CD4-positive, alpha-beta T cell treated with Interleukin-4 for 1 hour (primary cell): ENCODE measurements at places on chromosomes 2 and 18.

GRCh38 chr18:31579375-31579774, 12.3 kb upstream of the TTR start:
- no peak for DNase-seq

DNA sequence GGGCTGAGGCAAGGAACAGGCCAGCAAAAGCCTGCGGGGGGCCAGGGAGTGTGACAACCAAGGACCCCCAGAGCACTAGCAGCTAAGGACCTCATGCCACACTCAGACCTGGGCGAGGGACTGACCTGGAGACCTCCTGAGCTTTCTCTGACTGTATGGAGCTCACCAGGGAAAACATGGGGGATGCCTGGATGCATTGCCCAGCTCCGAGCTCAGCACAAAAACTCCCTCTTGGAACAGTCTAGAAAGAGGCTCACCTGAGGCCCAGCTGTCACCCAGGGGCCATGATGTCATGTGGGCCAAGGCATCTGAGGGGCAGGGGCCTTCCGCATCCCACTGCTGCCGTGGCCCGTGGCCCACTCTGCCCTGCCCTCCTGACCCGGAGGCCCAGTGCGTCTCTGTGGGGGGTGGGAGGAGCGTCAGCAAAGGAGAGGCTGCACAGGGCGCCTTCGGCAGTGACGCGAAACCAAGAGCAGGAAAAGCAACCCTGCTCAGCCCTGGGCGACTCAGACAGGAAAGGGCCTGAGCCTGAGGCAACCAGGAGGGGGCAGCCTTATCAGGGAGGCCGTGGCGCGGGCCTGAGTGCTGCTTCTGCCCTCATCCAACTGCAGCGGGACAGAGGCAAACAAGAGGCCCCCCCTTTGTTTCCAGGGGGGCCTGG, 57.3 kb upstream of the ALPP start:
- peak; percentile 55 for DNase-seq

GRCh38 chr2:75076088-75076487, 117.6 kb downstream of the POLE4 start:
- DNase-seq, result no peak

DNA sequence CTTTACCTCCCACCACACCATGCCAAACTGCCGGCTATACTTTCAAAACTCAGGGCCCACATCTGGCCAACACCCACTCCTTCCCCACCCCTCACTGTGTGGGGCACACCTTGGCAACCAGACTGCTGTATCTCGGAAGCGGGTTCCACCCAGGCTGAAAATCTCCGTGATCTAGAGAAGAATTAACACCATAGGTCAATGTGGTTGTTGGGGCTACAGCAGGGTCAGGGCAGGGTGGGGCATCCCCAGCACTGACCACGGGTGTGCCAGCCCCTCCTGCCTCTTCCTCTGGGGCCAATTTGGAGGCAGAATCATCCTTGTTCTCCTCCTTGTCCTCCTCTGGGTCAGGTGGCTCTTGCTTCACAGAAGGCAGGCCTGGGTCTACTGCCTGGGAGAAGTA, 6.3 kb upstream of the CFAP53 start:
- no peak for DNase-seq

GRCh38 chr2:138030459-138030858, 66.2 kb downstream of the HNMT start:
- DNase-seq, result no peak

DNA sequence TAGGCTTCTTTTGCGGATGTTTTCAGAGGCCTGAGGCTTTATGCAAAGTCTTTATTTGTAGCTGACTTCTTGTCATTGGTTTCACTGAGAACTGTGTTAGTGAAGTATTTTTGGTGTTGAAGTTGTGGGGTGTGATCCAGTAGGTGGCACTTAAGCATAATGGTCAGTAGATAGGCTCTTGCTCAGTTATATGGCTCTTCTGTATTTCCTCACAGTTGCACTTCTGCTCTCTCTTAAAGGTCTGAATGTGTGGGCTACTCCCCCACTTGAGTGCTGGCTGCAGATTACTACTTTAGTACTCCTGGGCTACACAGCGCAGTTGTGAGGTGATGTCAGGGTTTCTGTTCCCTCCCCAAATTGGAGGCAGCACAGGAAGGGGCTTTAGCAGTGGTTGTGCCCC, 133.8 kb upstream of the SCN7A start:
- no peak for DNase-seq

GRCh38 chr2:116456429-116456828, 1358.1 kb upstream of the DDX18 start:
- no peak for DNase-seq
